ENCODE measurements at places on chromosomes 2 and 18. TPM values are rescaled to one million over a fixed set of nuclear protein-coding genes. Genes with fewer than 3 reads are reported as not detected.
A peak's percentile ranks its signal among the peaks of the same experiment; 100 is the strongest.

GRCh38 chr18:57624988-57625387, 3.4 kb upstream of the NARS1 start:
- no peak for DNase-seq

GRCh38 chr2:54318821-54319220, 62.8 kb upstream of the TSPYL6 start:
- no peak for DNase-seq

Gene AQP12B
- total RNA-seq: not detected

DNA sequence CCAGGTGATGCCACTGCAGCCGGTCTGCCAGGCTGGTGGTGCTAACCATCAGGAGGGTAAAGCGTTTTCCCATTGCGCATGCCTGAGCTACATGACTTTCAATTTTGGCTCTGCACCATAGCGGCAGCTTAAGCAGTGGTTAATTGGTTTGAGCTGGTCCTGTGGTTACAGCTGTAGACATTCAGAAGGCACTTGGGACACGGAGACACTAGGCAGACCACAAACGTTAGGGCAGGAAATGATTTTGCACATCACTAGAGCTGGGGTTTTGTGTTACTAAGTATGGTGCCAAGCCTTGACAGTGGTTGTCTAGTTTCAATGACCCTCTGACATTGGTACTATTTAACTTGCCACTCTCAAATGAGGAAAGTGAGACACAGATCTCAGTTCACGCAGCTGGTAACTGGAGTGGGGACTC, 28.9 kb upstream of the CNOT11 start:
- DNase-seq: no peak

Gene PCGF1
- 31.3 TPM for total RNA-seq

GRCh38 chr2:26764078-26764887, at the start of gene SLC35F6:
Gene SLC35F6 (plus strand): TSS chr2:26764284. CDS start chr2:26764350, 66 bp downstream.
- peak; percentile 62 for DNase-seq

Gene LGALSL
- total RNA-seq: 9.7 TPM

Gene SEPTIN10
- 119 TPM for total RNA-seq

DNA sequence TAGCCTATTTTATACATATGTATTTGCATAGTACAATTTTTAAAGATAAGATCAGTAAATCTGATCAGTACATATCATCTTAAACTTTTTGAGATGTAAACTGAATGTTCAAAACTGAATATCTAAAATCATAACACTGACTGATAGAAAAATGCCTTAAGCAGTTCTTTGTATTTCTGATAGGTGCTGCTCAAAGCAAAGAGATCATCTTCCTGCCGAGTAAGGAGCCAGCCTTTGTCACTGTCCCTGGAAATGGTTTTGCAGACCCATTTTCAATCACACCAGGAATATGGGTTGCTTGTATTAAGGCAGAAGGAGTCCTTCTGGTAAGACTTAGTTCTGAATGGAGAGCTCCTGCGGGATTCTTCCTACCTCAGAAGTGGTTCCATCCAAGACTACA, 135.0 kb downstream of the LAMA3 start:
- DNase-seq: no peak

GRCh38 chr2:77363277-77363676, 158.9 kb downstream of the LRRTM4 start:
- DNase-seq: no peak

GRCh38 chr2:231263118-231263831, 64.8 kb downstream of the ARMC9 start:
- no peak for DNase-seq

Gene EGR4
- not detected for total RNA-seq

DNA sequence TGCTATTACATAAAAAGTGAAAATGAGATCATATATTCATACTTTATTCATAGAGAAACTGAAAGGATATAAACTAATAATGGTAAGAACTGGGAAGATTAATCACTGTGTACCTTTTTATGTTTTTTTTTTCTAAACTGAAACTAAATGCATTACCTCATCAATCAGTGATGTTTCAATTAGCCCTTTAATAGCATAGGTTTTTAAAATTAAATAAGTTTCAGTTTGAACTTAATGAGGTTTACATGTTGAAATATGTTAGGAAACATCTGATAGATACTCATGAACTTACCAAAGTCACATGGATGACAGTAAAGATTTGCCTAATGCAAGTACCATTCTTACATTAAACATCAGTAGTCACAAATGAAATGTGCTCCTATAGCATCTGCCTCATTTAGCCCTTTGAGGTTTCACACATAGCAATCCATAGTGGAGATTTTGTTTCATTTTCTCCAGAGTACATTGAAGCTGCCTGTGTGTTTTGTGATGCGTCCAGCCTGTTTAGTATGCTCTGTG, 8.9 kb downstream of the MAPRE2 start:
- DNase-seq: no peak

DNA sequence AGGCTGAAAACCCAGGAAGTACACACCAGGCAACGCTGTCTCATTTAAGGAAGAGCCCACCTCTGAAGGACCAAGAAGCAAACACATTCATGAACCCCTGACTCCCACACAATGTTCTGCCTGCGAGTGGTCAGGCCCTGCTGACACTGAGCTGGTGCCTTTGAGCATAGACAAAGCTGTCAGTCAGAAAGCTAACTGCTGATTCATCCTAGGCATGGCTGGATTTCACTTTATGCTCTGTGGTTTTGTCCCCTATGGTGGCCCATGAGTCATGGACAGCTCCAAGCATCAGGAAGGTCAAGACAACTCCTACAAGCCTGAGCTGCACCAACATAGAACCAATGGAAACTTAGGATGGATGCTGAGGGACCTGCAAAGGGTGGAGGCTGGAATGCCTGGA, 78.9 kb downstream of the UXS1 start:
- peak; percentile 66 for DNase-seq

Gene CSRNP3
- total RNA-seq: 0.41 TPM

Gene FKBP1B
- total RNA-seq: 4.6 TPM

Gene TTL
- total RNA-seq: 25.4 TPM

GRCh38 chr2:143435131-143435530, 305.9 kb downstream of the ARHGAP15 start:
- DNase-seq: no peak

DNA sequence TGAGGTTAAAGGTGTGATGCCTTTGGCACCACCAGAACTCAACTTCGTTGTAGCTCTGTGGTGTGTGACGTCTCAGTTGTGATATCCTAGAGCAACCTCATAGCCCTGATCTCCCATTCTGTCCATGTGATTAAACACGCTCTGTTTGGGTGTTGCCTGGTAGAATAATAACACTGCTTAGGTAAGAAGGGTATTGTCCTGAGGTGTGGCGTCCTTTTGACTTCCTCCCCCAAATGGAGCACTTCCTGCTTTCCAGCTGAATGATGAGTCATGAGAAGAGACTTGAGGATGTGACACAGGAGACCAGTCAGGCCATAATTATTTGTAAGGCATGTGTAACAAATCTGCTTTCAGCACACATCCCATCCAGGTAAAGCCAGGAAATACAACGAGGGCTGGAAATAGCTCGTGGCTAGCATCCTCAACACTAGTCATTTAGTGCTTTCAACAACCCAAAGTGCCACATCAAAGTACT, 100.7 kb downstream of the RAPGEF4 start:
- DNase-seq: peak; percentile 82

- no peak for DNase-seq
Observed at GRCh38 chr2:185291035-185291647, 447.5 kb upstream of the FSIP2 start.

Gene MC5R
- not detected for total RNA-seq

GRCh38 chr2:177289824-177290628, 25.5 kb upstream of the NFE2L2 start:
- no peak for DNase-seq

Gene UGT1A3
- 67.1 TPM for total RNA-seq

DNA sequence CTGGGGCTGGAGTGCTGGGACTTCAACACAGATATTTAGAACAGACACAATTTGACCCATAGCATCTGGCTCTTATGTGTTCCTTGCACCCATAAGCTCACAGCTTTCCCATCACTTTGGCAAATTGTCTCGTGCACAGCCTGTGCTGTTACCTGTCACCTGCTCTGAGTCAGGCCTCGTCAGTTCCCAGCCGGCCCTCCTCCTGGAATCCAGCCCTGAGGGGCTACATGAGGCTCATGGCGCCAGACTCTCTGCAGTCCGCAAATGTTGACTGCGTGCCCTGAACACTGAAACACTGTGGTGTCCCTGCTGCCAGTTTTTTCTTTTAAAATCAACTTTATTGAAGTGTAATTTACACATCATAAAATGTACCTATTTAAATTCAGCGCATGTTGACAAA, 65.4 kb upstream of the BZW1 start:
- DNase-seq: no peak

DNA sequence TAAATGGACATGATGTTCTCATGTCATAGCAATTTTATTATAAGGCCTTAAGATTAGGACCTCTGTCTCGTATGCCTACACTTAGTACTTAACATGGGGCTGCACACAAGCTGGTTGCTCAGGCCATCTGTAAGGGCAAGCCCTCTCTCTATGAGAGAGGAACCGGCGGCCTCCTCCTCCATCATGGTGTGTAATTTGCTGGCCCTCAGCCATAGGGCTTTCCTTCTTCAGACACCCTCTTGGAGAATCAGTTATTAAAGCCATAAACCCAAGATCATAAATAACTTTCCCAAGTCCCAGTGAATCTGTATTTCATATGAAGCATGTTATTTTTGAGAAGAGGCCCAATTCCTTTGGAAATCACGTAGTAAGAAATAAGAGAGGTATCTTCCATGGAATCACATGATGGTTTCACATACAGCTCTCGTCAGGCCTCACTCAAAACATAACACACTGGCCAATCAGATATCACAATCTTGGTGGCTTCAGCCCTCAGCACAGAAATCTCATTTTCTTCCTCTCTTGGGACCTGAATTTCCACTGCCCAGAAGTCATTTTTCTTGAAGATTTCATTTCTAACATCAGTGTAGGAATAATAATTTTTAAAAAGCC, 92.6 kb downstream of the RDH14 start:
- DNase-seq: no peak

Gene METTL8
- total RNA-seq: 24.3 TPM

DNA sequence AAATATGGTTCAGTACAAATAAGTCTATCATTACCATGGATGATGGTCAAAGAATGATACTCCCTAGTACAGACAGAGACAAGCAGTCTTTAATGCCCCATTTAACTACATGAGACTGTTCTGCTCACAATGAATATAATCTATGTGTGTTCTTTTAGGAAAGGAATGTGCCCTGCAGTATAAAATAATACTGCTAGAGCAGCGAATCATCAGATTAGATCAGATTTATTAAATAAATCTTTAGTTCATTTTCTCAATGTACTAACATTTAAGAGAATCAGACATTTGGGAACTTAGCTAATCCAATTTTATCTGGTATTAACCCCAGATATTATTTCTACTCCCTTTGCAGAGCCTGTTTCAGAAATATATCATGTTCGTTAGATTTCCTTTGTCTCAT, 272.0 kb upstream of the GCFC2 start:
- no peak for DNase-seq

- peak; percentile 43 for DNase-seq
Observed at GRCh38 chr2:145431181-145431951, 911.4 kb upstream of the ZEB2 start.

Data from PC-9 (cell line).